ENCODE measurements at places on chromosomes 5 and 9.

GRCh38 chr5:179870403-179870903 lies 11.8 kb upstream of the MRNIP start:
- DNase-seq, result no peak

DNA sequence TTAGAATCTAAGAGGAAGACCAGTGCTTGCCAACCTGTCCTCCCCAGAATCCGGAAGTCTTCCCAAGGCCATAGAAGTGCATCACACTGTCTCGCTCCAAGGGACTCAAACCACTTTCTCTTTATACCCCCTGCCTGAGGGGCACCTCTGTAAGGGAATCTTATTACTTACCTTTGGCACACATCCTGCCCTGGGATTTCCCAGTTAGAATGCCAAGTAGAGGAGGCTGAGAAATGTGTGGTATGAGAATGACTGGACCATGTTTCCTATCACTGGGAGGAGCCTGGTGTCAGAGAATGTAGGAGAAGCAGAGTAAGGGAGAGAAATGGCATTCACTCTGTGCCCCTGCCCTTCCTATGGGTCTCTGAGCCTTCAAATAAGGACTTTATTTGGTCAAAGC lies 85.8 kb downstream of the AOPEP start:
- DNase-seq, result no peak

DNA sequence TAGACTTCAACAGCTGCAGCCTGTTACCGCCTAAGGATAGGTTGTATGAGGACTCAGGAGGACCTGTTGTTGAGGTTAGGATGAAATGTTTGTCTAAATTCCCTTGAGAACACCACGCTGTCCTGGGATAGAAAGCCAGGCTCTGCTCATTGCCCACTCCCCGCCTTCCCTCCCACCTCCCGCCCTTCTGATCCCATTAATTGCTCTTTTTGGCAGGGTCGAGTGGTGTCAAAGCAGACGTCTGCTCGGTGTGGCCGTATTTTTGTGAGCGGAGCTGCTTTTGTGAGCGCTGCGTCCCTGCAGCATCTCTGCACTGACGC lies 62.3 kb downstream of the SPATA31C2 start:
- peak; percentile 36 for DNase-seq

GRCh38 chr9:76820431-76820830 lies 56.2 kb downstream of the PCA3 start:
- DNase-seq, result no peak

DNA sequence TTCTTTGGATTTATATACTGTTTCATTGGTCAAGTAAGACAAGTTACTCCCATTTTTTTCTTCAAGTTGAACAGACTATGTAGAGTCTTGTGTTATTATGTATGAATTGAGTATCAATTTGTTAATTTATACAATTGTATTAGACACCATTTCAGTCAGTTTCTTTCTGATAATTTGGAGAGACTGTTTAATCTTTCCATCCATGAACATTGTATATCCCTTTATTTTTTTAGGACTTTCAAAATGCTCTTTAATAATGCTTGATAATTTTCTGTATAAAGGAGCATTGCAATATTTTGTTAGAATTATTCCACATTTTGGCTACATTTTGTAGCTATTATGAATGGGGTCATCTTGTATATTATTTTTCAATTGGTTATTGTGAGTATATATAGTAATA lies 69.1 kb upstream of the PJA2 start:
- no peak for DNase-seq

- no peak for DNase-seq
Measured at GRCh38 chr5:62042007-62042406, 264.0 kb upstream of the KIF2A start.

GRCh38 chr5:44935262-44935661 lies 126.5 kb downstream of the MRPS30 start:
- DNase-seq, result peak; percentile 37

GRCh38 chr5:109611505-109611904 lies 78.2 kb upstream of the MAN2A1 start:
- no peak for DNase-seq

DNA sequence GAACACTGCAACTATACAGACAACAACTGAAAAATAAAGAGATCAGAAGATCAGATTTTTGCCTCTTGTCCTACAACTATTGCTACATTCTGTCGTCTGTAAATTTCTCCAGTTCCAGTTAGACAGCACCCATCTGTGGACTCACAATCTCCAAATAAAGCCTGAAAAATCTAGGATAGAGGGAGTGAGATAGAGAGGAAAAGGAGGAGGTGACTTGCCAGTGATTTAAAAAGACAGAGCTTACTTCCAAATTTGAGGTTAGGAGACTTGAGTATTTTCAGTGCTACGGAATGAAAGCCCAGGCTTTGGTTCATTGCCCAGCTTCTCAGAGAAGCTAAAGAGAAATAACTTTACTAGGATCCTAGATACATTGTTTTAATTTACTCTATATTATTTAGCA lies 63.6 kb downstream of the PTCD2 start:
- DNase-seq, result no peak

- no peak for DNase-seq
Measured at GRCh38 chr9:124045830-124046177, 34.2 kb downstream of the LHX2 start.

DNA sequence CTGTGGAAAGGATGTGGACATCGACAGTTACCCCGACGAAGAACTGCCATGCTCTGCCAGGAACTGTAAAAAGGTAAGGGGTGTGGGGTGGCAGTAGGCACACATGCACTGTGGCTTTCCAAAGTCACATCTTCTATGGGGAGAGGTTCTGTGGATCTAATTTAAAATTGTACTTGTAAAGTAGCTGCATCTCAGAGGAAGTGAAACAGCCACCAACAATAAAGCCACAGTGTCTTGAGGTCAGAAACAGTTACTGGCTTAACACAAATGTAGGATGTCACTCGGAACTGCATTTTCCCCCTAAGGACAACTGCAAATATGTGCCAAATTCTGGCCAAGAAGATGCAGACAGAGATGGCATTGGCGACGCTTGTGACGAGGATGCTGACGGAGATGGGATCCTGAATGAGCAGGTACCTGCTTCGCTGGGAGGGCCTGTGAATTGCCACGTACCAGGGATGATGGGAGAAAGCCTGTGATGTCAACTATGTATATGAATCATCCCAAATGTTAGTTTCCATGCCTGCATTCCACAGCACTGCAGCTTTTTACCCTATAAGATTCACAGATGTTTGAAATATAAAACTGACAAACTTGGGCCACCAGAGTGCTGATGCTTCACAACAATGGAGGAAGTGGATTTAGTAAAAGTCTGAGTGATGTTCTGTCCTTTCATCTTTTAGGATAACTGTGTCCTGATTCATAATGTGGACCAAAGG lies 35.3 kb downstream of the THBS4 start:
- DNase-seq, result no peak

DNA sequence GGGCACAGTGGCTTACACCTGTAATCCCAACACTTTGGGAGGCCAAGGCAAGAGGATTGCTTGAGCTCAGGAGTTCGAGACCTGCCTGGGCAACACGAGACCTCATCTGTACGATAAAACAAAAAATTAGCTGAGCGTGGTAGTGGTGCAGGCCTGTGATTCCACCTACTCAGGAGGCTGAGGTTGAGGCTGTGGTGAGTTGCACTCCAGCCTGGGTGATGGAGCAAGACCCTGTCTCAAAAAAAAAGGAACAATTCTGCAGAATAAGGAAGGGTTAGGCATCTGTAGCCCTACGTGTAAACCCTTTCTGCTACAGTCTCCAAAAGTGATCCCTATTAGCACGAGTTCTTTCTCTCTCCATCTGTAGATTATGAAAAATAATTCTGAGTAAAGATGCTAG lies 19.9 kb downstream of the CDC26 start:
- DNase-seq, result no peak

GRCh38 chr5:74393943-74394342 lies 246.6 kb downstream of the ENC1 start:
- DNase-seq, result no peak

All from neuronal stem cell (in vitro differentiated cells).